ENCODE measurements at places on chromosomes 3 and 15.

- DNase-seq: no peak
Observed at GRCh38 chr15:67701669-67702068, 123.6 kb upstream of the SKOR1 start.

DNA sequence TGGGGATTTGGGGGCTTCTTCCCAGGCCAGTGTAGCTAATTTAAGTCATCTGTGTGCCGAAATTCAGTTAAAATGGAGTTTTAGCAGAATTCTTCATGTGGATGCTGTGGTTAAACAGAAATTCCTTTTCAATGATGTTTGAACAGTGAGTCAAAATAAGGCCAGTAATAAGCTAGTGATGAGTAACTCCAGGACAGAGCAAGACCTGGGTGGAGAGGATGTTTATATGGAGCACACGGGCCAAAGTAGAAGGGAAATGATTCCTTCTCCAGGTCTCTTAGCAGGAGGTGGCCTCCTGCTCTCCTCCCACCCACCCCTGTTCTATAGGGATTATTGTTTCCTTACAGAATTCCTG is 31.9 kb upstream of the UACA start:
- no peak for DNase-seq

GRCh38 chr3:190384309-190384756 is 3.6 kb upstream of the CLDN16 start:
- DNase-seq: no peak

GRCh38 chr3:31936420-31937060 is 44.5 kb downstream of the OSBPL10 start:
- DNase-seq: no peak

All from GM12892 (cell line).